ENCODE measurements at places on chromosomes 7 and 10.

DNA sequence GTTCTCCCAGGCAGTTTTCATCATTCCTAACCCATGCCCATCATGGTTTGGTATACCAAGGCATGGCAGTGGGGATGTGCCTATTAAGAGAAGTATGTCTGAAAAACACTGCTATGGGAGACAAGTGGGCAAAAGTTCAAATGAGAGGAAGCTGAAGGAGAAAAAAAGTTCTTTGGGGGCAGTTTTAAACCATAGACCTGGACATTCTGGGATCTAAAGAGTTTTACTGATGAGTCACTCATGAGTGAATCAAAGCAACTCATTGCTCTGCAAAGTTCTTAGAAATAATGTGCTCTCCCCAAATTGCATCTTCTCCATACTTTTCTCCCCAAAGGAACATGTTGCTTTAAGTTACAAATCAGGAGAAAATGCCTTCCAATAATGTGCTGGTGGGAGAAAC lies 256.9 kb upstream of the MTPN start:
- no peak for DNase-seq

- no peak for DNase-seq
Measured at GRCh38 chr7:143216151-143216550, 5.7 kb upstream of the TAS2R40 start.

GRCh38 chr10:28595613-28596012 lies 62.7 kb downstream of the WAC start:
- no peak for DNase-seq

GRCh38 chr10:92573091-92573797 lies 649 bp downstream of the IDE start:
- no peak for DNase-seq

DNA sequence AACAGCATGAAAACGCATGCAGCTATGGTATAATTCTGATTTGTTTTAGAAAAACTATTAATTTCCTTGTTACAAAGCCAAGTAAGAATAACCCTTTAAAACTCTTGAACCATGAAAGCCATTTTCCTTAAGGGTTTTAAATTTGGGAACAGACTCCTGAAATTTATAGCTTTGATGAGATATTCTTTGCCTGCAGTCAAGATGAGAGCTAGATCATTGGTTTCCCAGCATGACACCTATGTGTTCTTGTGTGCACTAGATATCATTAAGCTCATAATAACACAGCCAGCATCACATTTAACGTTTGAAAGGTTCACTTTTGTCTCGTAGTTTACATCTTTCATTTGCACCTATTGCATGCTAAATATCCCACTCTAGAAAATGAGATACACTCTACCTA lies 202.2 kb downstream of the PHF14 start:
- no peak for DNase-seq

DNA sequence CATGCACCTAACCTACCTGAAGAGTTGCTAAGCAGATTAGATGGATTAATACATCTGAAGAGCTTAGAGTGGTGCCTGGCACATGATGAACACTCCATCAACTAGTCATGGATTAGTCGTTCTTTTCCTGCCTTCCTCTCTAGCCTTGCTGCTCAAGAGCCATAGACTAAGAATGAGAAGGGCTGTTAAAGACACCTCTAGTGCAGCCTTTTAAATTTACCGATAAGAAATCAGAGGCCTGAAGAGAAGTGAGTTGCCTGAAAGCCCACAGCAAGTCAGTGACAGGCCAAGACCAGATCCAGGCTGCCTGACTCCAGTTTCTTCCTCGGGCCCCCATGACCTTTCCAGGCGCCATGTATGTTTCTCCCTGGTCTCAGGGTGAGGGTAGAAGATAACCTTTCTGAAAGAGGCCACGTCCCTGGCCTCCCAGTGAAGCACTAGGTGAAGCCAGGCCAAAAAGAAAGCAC lies 6.5 kb downstream of the TSPAN15 start:
- no peak for DNase-seq

DNA sequence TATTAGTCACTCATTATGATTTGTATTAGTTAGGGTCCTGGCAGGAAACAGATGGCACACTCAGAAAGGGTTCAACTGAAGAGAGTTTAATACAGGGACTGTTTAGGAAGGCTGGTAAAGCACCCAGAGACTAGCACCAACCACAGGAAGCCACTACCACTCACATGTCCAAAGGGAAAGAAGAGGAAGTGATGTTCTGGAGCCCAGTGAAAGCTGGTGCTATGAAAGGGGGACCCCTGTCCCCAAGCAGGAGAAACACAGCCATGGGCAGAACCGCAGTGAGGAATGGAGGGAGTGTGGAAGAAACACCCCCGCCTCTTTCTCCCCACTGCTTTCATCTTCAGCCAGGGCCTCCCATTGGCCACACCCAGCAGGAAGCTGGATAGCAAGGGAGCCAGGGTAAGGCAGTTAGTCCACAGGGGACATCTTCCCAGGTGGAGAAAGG lies 3.2 kb upstream of the VSIR start:
- no peak for DNase-seq

DNA sequence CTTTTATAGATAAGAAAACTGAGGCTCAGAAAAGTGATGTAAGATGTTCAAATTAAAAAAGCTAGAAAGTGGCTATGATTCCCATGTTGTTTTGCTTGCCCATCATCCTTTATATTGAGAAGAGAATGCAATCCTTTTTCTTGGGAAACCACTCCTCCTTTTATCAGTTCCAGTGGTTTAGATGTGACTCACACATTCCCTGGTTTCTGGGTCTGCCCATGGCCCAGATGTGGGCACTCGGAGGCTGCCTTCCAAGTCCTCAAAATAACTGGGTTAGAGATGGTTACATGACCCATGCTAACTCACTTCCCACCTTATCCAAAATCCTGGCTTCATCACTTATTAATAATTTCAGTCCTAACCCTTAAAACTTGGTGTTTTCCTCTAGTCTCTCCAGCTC lies 550.0 kb downstream of the MDFIC start:
- no peak for DNase-seq

DNA sequence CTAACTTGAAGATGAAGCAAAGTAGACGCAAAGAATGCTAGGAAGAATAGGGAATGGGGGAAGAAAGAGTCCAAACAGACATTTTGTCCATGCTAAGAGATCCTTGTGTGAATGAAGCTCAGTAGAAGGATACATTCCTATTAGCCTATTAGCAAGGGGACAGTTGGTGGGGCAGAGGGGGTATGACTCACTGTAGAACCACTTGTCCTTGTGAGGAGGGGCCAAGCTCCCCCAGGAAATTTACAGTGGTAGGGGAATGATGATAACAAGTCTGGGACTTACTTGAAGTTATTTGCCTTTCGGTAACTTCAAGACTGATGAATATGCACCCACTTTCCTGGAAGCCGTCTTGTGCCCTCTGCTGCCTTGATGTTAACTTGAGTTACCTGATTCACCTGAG lies 17.2 kb upstream of the SYPL1 start:
- no peak for DNase-seq

DNA sequence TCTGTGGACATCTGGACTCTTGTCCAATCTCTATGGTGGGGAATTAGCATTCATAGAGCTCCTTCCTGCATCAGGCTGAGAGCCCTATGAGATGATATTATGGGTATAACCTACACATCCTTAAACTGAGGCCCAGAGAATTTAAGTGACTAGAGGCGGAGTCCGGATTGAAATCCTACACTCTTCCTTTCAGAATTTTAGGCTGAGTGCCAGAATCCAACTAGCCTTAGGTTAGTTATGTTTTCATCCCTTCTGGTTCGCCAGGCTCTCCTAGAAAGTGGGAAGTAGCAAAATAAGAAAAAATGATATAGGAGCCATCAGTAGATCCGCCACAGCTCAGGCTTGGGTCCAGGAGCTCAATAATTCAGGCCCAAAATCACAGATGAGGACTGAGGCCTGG lies 212.5 kb downstream of the GLI3 start:
- DNase-seq: no peak

DNA sequence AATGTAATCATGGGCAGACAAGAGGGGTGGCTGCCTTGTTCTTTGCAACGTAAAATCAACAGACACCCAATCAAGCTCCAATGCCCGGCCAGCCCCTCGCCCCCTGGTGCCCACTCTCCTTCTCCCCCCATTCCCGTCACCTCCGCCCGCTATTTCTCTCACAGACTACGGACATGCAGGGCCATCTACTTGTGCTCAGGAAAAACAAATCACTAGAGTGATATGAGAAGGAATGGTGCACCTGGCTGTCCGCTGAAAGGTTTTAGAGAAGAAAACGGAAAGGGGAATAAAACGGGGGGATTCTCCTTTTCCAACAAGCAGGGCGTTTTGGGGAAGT lies 396 bp downstream of the GRM8 start:
- no peak for DNase-seq

- no peak for DNase-seq
Measured at GRCh38 chr10:93357680-93358079, 124.5 kb downstream of the MYOF start.

- DNase-seq: no peak
Measured at GRCh38 chr7:157633465-157634185, 296.8 kb downstream of the DNAJB6 start.

DNA sequence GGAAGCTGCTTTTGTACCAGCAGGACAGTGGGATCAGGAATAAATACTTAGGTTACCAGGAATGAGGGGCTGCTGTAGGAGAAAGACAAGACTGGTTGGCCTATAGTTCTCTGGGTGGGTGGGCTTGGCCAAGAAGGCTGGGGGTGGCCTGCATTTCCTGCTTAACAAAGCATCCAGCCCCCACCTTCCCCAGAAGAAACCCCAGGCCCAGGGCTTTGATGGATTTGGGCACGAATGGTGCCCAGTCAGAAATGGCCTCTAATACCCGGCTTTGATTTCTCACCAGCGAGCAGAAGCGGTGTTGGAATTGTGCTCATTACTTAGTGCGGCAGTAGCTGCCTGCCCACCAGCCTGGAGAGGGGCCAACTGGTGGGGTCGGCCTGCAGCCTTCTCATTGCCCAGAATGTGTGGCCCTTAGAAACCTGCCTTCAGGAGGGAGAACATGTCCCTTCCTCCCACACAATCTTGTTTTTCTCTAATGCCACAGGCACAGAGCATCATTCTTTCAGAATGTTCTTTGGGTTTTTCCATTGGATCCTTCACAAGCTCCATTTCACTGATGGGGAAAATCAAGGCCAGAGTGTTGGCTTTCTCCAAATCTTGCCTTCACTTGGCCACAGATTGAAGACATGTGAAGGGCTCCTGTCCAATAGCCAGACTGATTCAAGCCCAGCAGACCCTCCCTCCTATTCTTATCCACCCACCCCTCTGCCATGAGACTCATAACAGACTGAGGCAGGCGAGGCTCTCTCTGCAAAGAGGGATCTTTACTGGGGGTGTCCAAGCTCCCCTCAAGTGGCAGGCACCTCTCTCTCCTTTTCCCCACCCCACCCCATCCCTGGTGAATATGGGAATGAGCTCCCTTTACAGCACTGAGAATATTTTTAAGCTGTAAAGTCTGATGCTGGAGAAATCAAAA lies 2.5 kb downstream of the UNC5B start:
- no peak for DNase-seq

DNA sequence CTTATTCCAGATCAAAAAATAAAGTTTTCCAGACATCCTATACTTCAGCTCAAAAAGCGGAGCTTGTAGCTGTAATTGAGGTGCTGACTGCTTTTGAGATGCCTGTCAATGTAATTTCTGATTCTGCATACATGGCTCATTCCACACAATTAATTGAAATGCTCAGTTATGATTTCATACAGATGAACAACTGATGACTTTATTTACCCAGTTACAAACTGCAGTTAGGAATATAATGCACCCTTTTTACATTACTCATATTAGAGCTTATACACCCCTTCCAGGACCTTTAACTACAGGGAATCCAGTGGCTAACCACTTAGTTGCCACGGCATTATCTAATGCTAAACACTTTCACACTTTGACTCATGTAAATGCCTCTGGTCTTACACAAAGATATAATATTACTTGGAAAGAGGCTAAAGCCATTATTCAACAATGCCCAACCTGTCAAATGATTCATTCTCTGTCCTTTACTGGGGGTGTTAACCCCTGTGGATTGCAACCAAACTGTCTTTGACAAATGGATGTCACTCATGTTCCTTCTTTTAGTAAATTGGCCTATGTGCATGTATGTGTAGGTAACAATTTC lies 147.3 kb downstream of the ZNF33B start:
- no peak for DNase-seq

GRCh38 chr10:26557641-26558014 lies 119.5 kb downstream of the APBB1IP start:
- DNase-seq: no peak

DNA sequence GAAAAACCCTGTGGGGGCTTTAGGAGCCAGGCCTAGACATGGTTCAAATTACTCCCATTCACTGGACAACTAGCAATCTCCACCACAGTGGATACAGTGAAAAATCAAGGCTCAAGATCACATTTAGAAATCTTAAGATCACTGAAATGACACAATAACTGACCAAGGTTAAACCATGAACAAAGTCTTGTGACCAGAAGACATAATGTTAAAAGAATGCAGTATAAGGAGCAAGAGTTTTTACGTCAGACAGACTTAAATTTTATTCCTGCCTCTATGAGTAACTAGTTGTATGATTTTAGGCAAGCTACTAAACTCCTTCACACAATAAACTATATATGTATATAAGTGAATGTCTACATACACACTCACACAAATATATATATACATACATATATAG lies 68.5 kb downstream of the MICU1 start:
- no peak for DNase-seq
